KBM-7 (cell line): ENCODE measurements at places on chromosomes 3 and 15.

DNA sequence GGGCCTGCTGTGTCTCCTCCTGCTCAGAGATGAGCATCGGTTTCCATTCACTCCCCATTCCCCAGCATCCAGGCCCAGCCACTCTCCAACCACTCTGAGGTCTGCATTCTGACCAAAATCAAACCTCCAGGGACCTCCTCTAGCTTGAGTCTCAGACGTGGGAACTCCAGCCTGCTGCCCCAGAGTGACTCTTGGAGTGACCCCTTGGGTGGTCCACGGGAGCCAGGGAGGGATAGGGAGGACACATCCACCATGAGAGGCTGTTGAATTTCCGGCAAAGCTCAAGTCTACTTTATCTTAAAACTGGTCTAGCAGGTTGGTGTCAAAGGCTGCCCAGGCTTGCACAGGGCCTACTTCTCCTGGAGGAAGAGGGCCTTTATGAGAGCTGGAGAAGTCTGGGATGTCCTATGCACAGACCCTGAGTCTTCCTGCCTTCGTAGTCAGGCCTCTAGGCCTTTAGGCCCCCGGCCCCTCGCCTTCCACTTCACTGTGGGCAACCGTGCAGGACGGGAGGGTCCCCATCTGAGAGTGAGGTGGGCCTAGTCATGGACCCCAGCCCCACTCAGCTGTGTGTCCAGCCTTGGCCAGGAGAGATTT lies 8.9 kb downstream of the CISH start:
- no peak for DNase-seq

GRCh38 chr3:25235466-25235865 lies 192.6 kb upstream of the RARB start:
- no peak for DNase-seq

- no peak for DNase-seq
Measured at GRCh38 chr3:55409806-55410205, 77.3 kb downstream of the WNT5A start.

DNA sequence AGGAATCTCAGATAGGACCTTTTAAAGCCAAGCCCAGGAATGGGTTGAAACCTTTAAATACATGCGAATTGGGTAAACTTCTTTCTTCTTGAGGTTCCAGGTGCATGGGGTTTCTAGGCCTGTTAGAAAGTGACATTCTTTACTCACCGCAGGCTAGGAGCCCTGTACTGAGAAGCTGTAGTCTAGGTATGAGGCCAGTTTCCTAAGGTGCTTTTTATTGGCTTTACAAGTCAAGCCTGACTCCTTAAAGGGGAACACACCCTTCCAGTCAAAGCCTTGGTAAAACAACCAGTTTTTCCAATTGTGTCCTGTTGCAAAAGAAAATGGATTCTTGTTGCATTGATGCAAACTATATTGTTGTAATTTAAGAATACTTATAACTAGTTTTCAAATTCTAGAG lies 76.1 kb upstream of the ATP11B start:
- no peak for DNase-seq

DNA sequence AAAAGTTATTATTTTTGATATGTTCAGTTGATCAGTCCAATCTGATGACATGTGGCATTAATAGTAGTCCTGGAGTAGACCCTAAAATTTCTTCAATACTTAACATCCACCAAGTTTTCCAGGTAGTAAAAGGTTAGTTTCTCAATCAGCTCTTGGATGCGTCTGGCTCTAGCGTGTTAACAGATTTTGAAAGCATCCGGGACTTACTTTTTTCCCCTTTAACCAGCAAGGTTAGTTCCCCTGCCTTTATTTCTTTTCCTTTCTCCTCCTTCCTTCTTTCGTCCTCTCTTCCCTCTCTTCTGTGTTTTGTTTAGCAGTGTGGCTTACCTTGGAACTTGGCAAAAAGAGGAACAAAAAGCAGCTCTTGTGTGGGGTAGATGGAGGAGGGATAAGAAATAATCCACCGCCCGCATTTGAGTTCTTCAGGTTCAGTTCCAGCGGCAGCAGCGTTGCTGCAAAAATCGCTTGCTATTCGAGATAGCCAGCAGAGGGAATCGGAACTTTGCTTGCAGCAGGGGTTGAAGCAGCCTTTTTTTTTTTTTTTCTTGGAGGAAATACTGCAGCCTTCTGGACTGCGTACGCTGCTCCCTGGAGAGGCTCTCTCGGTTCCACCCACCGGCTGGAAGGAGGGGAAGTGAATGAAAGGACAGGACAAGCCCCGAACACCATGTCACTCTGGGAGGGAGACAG lies at the start of gene RBMS3:
Gene RBMS3, plus strand, starts transcription at position 668 of the 690 bp plus-strand sequence.
- peak; percentile 80 for DNase-seq

DNA sequence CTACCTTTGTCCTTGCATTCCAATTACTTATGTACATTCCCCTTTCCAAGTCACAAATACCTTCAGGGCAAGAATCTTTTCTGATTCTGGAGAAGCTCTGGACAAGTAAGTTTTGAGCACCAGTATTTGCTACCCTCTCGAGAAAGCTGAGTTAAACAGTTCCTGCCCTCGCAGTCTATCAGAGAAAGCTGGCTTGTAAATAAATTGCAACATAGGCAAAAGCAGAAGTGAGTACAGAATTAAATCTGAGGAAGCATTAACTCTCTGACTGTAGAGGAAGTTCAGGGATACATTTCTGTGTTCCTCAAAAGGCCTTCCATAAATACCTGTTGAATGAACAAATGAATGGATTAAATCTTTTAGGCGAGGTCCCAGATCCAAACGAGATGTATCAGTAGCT lies 1.2 kb downstream of the OSBPL11 start:
- peak; percentile 78 for DNase-seq

DNA sequence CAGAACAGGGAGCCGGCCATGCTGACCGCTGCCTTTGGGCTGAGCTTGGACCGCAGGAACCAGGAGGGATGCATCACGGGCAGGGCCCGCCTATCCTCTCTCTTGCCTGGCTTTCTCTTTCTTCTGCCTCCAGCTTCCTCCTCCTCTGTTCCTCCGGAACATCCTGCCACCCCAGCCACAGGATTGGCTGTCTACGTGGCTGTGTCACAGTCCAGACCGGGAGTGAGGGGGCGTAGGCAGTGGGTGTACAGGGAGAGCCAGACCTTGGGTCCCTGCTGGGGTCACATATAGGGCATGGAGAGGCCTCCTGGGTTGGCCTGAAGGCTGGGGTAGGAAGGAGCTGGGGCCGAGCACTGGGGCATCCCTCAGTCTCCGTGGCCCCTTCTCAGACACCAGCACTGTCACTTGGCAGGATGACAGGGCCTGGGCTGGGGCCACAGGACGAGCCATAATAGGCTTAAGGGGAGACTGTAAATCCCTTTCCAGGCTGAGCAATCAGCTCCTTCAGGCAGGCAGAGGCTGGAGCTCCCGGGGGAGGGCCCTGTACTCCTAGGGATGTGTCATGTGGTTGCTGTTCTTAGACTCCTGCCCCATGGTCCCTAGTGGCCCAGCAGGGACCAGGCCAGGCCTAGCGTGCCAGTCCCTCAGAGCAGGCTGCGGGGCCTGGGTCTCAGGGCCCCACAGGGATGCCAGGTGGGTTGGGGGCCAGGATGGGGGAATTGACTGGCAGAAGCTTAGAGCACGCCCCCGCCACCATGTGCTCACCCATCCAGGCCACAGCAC lies 25.4 kb downstream of the LINGO1 start:
- no peak for DNase-seq

DNA sequence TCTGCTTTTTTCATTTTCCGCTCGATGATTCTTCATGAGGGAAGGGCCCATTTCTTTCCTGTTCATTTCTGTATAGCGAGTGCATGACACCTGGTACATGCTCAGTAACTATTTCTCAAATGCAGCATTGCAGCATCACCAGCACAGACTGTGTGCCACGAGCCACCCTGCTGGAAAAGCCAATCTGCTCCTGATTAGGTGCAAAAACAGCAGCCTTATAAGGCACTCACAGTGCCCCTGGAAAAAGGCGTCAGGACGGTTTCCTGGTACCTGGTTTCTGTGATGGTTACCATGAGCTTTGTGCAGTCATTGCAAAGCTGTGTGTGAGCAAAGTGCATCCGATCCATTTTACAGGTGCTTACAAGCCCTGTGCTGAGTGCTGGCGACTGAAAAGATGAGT lies 15.8 kb downstream of the ST8SIA2 start:
- DNase-seq: no peak

DNA sequence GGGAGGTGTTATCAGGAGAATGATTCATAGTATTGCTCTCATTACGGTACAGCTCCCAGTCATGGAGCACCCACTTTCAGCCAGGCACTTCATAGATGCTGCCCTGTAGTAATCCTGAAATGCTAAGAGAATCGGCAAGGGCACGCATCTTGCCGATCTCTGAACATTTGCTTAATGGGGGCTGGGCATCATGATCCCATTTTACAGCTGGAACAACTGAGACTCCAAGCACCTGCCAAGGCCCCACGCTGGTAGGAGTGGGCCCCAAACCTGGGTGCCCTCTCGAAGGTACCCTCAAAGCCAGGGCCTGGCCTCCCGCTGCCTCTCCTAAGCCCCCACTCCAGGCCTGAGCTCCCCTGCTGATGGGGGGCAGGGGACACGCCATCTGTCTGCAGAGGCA lies 47.3 kb downstream of the RPN1 start:
- no peak for DNase-seq

DNA sequence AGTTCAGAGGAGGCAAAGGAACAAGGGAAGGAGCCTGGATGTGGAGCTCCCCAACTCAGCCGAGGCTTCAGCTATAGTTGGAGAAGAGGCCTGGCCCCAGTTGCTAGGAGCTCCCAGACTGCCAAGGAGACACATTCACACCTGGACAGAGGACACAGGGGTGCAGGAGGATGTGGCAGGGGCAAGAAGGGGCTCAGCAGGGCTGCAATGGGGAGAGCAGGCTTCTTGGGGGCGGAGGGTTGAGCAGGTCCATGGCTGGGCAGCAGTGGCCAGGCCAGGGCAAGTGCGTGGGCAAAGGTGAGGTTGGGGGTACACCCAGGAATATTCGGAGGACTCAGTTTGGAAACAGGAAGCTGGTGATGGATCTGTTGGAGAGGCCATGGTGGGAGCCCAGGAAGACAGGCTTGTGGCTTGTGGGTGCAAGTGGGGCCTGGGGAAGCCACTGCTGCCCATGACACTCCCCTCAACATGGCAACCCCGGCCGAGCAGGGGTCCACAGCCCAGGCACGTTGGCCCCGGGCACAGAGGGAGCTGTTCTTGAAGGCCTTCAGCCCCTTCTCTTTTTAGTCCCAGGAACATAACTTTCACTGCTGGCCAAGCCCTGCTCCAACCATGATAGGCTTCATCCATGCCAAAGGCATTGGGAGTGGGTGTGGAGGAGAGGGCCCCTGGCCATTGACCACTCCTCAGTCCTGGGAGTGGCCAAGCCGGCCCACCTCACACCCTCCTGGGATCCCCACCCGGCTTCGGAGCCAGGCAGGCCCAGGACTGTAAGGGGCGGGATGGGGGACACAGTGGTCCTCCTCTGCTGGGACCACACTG lies 33.3 kb downstream of the TSPAN3 start:
- DNase-seq: no peak

DNA sequence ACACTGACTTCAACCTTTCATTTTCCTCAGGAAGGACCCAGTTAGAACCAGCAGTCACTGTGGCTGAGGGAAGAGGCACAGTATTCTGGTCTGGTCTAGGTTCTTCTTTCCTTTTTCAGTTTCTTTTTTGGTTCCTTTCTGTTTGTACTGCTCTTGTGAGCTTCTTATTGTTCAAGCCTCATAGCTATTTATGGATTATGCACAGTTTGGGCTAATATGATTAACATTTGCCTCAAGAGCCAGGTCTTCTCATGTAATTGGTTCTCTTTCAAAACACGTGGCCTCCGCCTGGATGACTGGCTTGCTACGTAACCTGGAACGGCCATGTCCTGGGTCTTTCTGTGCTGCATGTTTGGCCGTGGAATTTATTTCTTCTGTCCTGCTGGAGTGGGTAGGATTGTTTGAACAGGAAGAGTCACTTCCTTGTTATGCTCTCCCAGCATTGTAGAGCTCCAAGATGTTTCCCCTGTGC lies 43.3 kb downstream of the RBMS3 start:
- no peak for DNase-seq

GRCh38 chr3:125160606-125161371 lies 51.8 kb downstream of the SLC12A8 start:
- no peak for DNase-seq

- DNase-seq: no peak
Measured at GRCh38 chr15:57427367-57427821, 51.1 kb downstream of the CGNL1 start.
